Activated CD4-positive, alpha-beta T cell treated with anti-CD3 and anti-CD28 coated beads, Interleukin-2, amount 50 U/mL, for 4 hours (primary cell): ENCODE measurements at places on chromosomes 1 and 21.

- no peak for DNase-seq
Measured at GRCh38 chr1:4622821-4623220, 31.6 kb upstream of the AJAP1 start.

- no peak for DNase-seq
Measured at GRCh38 chr1:203526130-203526529, 32.2 kb downstream of the OPTC start.

GRCh38 chr1:60874718-60875117, 207.6 kb upstream of the NFIA start:
- DNase-seq = no peak

GRCh38 chr1:225389843-225390242, 38.0 kb downstream of the LBR start:
- no peak for DNase-seq

GRCh38 chr1:161330346-161330745, 16.2 kb downstream of the SDHC start:
- DNase-seq = no peak

GRCh38 chr21:8997011-8997440, 1524.4 kb upstream of the TPTE start:
- no peak for DNase-seq

DNA sequence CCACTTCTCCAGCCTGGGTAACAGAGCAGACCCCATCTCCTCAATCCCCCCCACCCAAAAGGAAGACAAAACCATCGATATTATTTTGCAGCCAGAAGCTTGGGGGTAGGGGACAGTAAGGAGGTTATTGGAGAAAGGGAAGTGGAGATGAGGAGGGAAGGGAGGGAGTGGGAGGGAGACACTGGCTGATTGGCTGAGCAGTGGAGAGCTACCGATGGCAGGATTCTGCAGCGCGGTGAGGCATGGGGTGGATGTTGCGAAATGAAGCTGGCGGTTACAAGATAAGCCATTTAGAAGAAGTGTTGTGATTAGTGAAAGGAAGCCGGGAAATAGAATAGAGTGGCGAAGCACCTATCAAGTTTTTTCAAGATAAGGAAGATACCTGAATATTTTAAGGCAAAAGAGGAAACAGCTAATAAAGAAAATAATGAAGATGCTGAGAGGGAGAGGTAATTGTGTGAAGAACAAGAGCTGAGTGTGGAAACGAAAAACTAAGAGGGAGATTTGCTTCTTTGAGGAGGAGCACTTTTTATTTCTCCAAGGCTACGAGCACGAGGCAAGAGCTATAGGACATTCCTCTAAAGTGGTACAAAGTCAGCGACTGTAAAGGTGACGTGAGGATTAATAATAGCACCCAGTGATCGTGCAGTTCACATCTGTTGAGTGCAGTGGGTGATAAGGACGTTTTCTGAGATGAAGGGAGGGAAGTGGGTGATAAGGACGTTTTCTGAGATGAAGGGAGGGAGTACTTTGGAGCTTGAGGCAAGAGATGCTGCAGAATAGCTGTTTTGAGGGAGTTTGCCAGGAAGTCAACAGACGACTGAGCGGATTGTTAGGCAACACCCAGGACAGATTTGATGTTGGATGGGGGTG, 103.2 kb upstream of the KIF26B start:
- DNase-seq = no peak

- DNase-seq = no peak
Measured at GRCh38 chr1:232636799-232637198, 6.9 kb upstream of the SIPA1L2 start.

DNA sequence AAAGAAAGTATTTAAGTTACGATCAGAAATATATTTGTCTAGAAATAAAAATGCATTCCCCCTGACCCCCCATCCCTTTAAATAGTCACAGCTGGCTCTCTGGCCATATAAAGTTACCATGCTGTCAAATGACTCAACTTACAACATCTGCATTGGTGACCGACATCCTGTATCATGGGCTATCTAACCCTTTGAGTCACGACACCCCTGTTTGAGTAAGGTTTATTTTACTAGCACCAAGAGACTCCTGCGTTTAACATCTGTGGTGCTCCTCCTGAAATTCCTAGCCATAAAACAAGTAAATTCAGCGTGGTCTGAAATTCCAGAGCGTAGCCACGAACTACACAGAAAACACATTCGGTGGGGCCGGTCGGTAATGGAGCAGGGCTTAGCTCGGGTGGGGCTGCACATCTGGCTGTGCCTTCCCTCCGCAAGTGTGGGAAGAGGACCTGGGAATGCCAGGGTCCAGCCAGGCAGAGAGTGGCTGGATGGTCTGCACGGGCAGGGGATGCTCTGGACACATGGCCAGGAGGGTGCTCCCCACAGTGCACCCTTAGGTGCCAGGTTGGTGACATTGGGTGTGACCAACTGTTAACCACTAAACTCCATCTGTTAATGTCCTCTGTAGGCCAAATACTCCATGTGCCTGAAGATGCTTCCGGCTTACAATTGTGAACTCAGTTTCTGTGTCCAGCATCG, 53.0 kb upstream of the CLDN14 start:
- DNase-seq = no peak

DNA sequence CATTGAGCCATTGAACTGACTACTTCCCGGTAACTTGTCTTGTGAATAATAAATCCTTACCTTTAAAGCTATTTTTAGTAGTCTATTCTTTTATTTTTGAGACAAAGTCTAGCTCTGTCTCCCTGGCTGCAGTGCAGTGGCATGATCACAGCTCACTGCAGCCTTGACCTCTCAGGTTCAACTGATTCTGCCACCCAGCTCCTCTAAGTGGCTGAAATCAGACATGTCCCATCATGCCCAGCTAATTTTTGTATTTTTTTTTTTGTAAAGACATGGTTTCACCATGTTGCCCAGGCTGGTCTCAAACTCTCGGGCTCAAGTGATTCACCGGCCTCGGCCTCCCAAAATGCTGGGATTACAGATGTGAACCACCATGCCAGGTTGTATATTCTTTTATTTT, 59.3 kb upstream of the PTGS2 start:
- DNase-seq = no peak

DNA sequence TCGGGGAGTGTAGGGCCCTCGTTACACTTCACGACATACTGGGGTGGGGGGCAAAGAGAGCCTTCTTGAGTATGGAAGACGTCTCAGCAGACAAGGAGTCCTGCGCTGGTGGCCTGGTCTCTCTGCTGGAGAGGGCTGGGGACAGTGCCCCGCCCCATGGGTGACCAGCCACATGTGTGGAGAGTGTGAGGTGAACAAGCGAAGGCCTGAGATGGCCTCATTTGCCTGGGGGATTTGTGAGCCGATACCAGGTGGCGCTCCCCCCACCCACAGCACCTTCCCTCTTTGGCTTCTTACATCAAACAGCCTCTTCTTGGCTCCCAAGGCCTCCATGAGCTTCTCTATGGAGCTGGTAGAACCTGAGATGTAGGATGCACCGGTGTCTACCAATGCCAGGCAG, 4.0 kb upstream of the ETNK2 start:
- no peak for DNase-seq

DNA sequence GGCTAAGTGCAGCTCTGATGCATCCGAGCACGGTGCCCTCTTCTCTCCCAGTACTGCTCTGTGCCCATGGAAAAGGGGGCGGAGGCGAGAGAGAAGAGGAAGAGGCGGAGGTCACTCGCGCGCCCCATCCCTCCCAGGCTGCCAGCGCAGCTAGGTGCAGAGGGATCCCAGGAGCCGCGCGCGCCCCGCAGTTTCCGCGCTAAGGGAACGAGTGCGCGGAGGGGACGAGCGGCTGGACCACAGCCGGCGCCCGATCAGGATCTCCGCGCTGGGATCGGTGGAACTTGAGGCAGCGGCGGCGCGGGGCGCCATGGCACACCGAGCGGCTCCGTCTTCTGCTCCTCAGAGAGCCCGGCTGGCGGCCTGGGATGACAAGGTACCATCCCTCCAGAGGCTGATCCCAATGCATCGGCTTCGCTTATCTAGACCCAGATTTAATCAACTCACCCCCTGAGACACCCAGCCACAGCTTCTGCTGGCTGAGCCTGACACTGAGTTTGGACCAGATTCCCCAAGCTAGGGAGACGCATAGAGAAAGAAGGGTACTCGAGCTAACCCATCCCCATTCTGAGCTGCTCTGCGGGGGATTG, at the start of gene PTGFR:
Gene PTGFR (plus strand): TSS at position 114 of the 590 bp plus-strand sequence. CDS start 1,770 bp downstream, outside the sequence.
- no peak for DNase-seq

DNA sequence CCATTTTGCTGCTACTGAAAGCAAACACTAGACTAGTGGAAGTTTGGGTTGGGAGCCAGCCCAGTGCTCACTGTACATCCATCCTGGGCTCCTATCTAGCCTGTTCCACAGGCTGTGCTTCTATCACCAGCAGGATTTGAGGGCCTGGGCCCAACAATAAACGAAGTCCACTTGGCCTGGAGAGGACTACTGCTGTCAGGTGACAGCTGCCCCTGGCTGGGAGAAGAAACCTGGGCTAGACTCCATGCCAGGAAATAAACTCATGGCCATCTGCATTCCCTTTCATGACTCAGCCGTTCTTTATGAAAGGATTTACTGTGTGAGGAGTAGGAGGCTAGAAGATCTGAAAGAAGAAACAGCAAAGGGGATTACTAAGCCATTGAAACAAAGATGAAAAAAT, 35.5 kb downstream of the COLGALT2 start:
- no peak for DNase-seq

- DNase-seq = no peak
Measured at GRCh38 chr1:12630946-12631530, 12.8 kb upstream of the AADACL4 start.

DNA sequence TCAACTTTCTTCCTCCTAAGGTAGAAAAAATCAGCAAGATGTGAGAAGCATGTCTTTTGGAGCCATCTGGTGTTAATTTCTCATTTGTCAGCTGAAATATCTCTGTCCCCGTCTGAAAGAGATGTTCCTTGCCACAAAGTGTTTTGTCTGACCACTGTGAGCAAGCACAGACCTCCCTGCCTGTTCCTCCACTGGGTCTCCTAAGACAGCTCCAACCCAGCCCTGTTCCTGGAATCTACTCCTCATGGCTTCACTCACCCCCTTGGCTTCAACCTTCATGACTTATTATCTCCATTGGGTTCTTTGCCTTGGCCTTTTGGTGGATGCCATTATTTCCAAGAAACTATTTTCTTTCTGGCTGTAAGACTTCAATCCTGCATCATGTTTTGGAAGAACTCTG, 65.7 kb upstream of the CACHD1 start:
- no peak for DNase-seq

- no peak for DNase-seq
Measured at GRCh38 chr1:44040418-44040817, 9.2 kb upstream of the SLC6A9 start.

DNA sequence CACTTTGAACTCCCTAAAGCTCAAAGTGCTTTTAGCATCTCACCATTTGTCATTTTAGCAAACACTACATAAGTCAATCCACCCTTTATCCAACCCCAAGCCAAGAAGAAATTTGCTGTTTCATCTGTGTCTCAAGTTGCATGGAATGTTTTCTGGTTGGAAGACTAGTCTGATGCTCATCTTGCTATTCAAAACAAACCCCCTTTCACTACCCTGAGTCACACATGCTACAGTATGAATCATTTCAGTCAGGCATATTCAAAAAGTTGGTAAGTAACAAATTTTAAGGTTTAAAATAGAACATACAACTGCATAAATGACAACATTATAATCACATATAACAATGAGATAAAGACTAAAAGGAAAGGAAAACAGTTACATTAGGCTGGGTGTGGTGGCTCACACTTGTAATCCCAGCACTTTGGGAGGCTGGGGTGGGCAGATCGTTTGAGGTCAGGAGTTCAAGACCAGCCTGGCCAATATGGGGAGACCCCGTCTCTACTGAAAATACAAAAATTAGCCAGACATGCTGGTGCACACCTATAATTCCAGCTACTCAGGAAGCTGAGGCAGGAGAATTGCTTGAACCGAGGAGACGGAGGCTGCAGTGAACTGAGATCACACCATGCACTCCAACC, 38.7 kb downstream of the DSTYK start:
- DNase-seq = no peak

- no peak for DNase-seq
Measured at GRCh38 chr1:234540404-234540762, 61.4 kb upstream of the TARBP1 start.

DNA sequence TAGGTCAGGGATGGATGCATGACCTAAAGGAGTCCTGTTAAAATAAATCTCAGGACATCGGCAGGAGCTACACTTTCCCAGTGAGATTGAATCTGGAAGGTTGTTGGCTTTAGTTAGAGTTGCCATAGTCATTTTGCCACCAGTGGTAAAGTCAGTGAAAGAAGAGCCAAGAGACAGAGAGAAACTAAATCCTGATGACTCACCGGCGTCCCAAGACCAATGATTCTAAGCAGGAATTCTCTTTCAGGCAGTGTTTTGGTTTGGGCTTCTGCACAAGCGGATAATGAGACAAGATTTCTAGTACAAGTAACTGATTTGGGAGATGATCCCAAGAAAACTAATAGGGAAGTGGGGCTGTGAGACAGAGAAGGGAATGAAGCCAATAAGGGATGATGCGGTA, 88.8 kb upstream of the ETS2 start:
- DNase-seq = no peak

DNA sequence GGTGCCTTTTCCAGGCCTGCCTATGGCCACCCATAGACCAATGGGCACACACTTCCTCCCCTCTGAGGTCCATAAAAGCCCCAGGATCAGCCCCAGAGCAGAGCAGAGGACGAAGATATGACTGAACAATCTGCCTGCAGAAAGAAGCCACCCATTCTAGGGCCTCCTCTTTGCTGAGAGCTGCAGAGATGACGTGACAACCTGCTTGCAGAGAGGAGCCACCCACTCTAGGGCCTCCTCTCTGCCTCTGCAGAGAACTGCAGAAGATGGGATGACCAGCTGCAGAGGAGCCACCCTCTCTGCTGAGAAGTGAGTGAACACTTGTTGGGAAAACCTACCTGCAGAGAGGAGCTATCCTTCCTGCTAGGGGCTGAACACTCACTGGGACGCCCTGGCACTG, 79.7 kb downstream of the SCMH1 start:
- no peak for DNase-seq
